ENCODE measurements at places on chromosomes 11 and 22.

GRCh38 chr22:41613456-41613855 is 7.4 kb downstream of the DESI1 start:
- no peak for DNase-seq

GRCh38 chr11:67523556-67524479 is 572 bp upstream of the CABP2 start:
- no peak for DNase-seq

- no peak for DNase-seq
These were observed 9.8 kb downstream of the PPP6R3 start for GRCh38 chr11:68470304-68470811.

DNA sequence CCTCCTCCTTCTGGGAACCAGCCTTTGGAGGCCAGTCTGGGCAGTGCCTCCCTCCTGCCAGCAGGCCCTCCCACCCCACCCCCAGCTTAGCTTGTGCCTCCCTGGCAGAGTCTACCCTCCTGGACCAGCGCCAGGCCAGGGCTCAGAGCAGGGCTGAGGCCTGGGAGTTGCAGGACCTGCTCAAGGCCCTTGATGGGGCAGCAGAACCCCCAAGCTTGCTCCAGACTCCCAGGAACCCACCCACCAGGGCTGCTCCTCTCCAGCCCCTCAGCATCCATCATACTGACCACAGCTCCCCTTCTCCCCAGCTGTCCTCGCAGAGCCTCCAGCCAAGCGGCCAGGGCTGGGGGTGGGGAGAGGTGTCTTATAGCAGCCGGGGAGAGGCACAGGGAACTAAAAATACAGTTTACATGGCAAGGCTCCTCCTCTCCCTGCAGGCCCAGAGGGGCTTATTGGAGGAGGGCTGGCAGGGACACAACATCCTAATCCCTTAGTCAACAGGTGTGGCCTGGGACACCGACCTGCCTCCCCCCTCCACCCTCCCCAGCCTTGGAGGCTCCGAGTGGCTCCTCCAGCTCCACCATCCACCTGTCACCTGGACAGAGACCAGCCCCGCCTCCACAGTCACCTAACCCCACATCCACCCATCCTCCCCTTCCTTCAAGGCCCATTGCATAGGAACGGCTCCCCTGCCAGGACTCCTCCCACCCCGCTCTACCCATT is 5.2 kb upstream of the MB start:
- DNase-seq: no peak

GRCh38 chr22:23457380-23457985 is 122.6 kb downstream of the IGLL1 start:
- DNase-seq: no peak

DNA sequence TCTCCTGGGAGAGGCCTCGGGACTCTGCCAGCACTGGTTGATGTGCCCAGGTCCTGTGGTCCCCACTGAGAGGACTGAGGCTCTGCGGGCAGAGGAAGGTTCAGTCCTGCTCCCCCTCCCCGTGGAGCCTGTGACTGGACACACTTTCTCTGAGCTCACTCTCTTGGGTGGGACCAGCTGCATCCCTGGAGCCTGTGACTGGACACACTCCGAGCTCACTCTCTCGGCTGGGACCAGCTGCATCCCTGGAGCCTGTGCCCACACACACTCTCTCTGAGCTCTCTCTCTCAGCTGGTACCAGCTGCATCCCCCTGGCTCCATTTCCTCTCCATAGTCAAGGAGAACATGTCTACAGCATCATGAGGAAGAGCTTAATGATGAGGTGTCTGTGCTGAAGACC is 39.5 kb downstream of the TOLLIP start:
- no peak for DNase-seq

GRCh38 chr22:50540381-50540780 is 5.3 kb upstream of the KLHDC7B start:
- DNase-seq: no peak

- DNase-seq: no peak
These were observed 796 bp downstream of the POLDIP3 start for GRCh38 chr22:42613872-42614301.

DNA sequence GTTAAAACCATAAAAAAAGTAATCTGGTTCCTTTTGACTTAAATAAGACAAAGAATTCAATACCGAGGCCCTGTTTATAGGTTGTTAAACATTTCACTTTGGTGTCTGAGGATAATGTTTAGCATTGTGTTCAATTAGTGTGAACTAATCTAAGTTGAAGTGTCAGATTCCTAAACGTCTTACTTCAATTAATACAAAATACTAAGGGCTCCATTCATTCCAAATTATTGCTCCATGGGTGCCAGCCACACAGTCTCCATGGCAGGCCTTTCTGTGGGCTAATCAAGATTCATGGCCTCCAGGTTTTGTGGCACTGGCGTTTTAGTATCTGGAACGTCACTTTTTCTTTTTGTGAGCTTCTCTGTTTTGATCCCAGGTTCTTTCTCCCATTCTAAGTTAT is 89.4 kb downstream of the TMEM135 start:
- DNase-seq: no peak

GRCh38 chr11:11416917-11417316 is 63.9 kb upstream of the CSNK2A3 start:
- no peak for DNase-seq

- DNase-seq: no peak
These were observed 153.8 kb downstream of the CACNA1I start for GRCh38 chr22:39724390-39724789.

- DNase-seq: no peak
These were observed 240.9 kb upstream of the CADM1 start for GRCh38 chr11:115745066-115745465.

- DNase-seq: no peak
These were observed 49.2 kb downstream of the CWC15 start for GRCh38 chr11:94924171-94924572.

GRCh38 chr11:70066136-70066520 is 12.0 kb upstream of the ANO1 start:
- no peak for DNase-seq
